Nephron progenitor cell (in vitro differentiated cells): ENCODE measurements at places on chromosomes 2 and 18.

- DNase-seq = no peak
Observed at GRCh38 chr18:4285525-4285924, 169.6 kb downstream of the DLGAP1 start.

DNA sequence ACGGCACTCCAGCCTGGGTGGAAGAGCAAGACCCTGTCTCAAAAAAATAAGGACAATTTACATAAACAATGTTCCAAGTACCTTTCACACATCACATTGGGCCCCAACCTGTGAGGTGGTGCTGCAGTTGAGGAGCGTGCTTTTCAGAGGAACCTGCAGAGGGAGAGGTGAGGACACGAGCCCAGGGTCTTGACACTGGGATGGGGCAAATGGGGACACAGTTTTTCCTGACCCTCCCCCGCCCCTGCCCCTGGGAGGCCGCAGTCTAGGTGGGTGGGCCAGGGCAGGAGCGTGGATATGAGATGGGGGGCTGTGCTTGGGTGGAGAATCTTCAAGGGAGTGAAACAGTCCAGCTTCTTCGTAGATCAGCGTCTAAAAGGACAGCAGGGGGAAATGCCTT is 112.9 kb downstream of the SEPTIN10 start:
- DNase-seq = no peak

GRCh38 chr2:96977631-96978195 is 8.7 kb downstream of the FAM178B start:
- DNase-seq = no peak

GRCh38 chr18:22399949-22400348 is 17.8 kb downstream of the CTAGE1 start:
- no peak for DNase-seq

DNA sequence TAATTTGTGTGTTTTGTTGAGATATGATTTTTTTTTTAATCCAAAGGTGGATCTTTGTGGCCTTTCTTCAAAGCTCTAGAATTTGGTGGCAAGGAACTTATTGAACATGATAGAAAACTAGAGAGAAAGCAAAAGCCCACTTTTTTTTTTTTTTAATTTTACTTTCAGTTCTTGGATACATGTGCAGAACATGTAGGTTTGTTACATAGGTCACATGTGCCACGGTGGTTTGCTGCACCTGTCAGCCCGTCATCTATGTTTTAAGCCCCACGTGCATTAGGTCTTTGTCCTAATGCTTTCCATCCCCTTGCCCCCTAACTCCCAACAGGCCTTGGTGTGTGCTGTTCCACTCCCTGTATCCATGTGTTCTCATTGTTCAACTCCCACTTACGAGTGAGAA is 135.9 kb downstream of the RHBDD1 start:
- DNase-seq = no peak

DNA sequence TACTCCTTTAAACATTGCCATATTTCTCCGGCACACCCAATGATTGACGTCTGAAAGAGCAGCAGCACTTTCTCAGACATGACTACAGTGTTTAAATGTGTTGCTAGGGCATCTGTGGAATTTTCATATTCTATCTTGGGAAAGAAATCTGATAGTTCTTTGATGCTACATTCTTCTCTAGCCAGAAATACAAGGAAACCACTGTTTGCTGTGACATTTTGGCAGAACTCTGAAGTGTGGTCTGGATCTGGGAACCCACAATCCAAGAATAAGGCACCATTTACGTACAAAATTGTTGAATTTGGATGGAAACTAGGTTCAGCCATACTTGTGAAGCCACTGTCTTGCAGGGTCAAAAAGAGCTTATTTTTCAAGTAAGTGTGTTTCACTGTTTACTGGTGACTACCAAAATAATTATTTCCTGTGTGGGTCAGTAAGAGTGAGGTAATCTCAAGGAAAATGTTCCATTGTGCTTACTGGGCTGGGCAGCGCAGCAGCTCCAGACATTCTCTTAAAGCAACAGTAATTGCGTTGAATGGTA is 21.3 kb upstream of the CD28 start:
- no peak for DNase-seq

GRCh38 chr2:27756544-27757498 is 14.7 kb upstream of the MRPL33 start:
- no peak for DNase-seq

- no peak for DNase-seq
Observed at GRCh38 chr18:9209279-9209678, 72.7 kb downstream of the ANKRD12 start.

DNA sequence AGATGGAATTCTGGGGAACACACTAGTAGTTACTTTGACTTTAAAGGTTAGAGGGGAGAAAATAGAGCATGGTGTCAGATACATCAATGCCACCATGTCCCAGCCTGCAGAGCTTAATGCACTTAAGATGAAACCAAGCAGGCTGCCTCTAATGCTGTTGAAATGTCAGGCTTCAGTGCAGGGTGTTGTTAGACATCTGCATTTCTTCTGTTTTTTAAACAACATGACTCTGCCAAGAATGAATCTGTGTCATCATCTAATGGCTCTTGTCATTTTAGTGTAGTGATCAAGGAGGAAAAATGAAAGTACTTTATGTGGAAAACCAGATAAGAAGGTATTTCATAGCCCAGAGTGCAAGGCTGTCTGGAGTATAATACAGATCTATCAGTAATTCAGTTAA is 29.9 kb downstream of the LYPD1 start:
- no peak for DNase-seq

- no peak for DNase-seq
Observed at GRCh38 chr2:16441431-16441830, 224.2 kb downstream of the CYRIA start.

- no peak for DNase-seq
Observed at GRCh38 chr18:49052891-49053644, 102.3 kb upstream of the SMAD7 start.

- DNase-seq = no peak
Observed at GRCh38 chr18:46725310-46725709, 31.5 kb downstream of the ST8SIA5 start.

DNA sequence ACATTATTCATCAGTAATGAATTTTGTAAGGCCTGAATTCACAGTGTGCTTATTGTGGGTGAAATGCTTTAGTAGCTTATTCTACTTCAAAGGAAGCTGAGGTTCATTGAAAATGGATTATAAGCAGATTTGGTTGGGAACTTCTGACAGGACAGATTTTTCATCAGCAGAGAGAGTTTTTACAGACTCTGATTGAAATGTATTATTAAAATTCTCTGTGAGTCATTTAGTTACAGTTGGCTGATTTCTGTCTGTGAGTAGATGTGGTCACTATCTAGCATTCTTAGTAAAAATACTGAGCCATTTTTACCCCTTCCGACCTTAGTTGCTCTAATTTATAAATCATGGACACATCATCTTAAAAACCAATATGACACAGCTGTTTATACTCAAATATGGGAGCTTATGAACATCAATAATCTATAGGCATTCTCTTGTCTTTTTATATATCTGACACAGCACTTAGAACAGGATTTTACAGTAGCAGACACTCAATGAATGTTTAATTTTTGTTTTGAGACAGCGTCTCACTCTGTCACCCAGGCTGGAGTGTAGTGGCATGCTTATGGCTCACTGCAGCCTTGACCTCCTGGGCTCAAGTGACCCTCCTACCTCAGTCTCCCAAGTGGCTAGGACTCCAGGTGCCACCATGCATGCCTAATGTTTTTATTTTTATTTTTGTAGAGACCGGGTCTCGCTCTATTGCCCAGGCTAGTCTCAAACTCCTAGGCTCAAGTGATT is 239.6 kb downstream of the BABAM2 start:
- no peak for DNase-seq

GRCh38 chr2:62654423-62654791 is 51.1 kb upstream of the EHBP1 start:
- DNase-seq = no peak

DNA sequence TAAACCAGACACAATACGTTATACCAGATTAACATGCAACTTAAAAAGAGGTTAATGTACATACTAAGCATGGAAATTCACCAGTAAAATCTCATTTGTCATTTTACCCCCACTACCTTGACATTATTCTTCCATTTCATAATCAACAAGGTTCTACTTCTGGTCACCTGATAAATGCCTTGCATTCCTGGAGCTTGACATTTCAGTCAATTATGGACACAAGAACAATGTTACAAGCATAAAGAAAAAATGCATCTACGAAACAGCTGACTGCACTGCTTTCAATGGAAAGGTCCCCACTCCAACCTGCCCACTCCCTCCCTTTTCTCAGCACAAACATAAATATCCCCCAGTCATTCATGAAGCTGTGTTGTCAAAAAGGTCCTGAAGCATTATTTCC is 31.4 kb downstream of the ARL5A start:
- no peak for DNase-seq
